ENCODE measurements at places on chromosomes 3 and 15.

- DNase-seq, result no peak
- no peak overlapping the region for H3K4me3 ChIP-seq
- no peak overlapping the region for H3K27ac ChIP-seq
- H3K27me3 ChIP-seq, result no peaks in the 10 kb centered on the region
Measured at GRCh38 chr3:55090746-55091145, 162.9 kb upstream of the LRTM1 start.

DNA sequence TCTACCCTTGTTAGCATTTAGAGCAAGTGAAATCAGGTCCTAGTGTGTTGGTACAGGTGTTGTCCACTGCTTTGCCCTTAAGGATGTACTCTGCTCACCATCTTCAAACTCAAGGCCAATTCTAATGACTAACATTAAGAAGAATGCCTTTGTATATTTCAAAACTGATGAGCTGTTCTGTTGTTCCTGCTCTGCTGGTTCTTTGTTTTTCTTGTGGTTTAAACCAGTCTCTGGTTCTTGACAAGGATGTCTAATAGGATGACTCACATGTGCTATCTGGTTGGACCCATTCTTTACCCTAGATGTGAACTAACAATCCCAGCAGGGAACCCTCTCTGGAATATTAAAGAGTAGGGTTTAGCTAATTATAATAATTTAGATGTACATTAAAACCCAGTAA is 17.3 kb downstream of the ABHD5 start:
- H3K27me3 ChIP-seq, result no peaks in the 10 kb centered on the region
- peaks cover 21% of the 10 kb centered on the region for H3K36me3 ChIP-seq
- H3K4me1 ChIP-seq, result peaks cover 10% of the 10 kb centered on the region
- no peak for DNase-seq

- no peak overlapping the region for H3K27ac ChIP-seq
- no peaks in the 10 kb centered on the region for H3K4me1 ChIP-seq
- DNase-seq, result no peak
- H3K4me3 ChIP-seq, result no peak overlapping the region
- no peaks in the 10 kb centered on the region for H3K36me3 ChIP-seq
Measured at GRCh38 chr3:79976466-79976865, 208.7 kb upstream of the ROBO1 start.

- H3K27ac ChIP-seq, result no peak overlapping the region
- no peak overlapping the region for H3K4me3 ChIP-seq
- DNase-seq, result no peak
- peaks cover 35% of the 10 kb centered on the region for H3K27me3 ChIP-seq
Measured at GRCh38 chr3:46360907-46361306, 7.0 kb downstream of the CCR2 start.

DNA sequence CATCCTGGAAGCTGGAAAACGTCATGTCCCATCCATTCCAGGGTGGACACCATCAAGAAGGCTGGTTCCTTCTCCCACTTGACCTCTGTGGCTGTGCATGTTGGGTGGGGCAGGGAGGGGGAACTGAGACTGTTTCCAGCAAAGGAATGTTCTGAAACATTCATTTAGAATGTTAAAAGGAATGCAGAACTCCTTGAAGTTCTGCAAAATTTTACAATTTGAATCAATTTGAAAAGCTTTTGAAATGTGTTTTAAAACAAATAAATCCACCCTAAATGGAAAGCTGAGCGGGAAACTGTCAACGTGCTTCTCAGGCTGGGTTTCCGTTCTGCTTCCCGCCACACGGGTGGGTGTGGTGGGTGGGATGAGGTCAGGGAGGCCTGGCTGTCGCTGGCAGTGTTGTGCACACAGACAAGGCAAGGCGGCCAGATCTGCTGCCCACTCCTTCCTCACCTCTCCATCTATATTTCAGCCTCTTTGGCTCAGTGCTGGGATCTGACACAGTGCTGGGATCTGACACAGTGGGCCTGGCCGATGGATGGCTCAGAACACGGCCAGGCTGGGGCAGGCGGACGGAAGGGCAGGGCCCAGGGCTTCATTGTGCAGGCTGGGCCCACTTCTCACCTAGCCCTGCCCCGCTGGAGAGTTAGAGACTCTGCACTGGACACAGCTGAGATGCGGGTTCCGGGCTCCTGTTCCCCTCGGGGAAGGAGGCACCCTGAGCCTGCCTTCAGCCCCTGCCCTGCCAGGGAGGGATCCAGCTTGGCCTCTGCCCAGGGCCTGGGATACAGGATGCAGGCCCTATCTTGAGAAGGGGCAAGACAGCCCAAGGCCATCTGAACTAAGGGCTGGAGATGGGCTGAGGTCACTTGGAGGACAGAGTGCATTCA is 110.4 kb downstream of the TMEM266 start:
- no peaks in the 10 kb centered on the region for H3K27me3 ChIP-seq
- H3K27ac ChIP-seq, result no peak overlapping the region
- H3K4me3 ChIP-seq, result no peak overlapping the region

- no peak for DNase-seq
- peaks cover 62% of the 10 kb centered on the region for H3K36me3 ChIP-seq
- peaks cover 5% of the 10 kb centered on the region for H3K4me1 ChIP-seq
- no peaks in the 10 kb centered on the region for H3K27me3 ChIP-seq
- H3K27ac ChIP-seq, result no peak overlapping the region
Measured at GRCh38 chr3:133812872-133813271, 7.3 kb downstream of the SRPRB start.

DNA sequence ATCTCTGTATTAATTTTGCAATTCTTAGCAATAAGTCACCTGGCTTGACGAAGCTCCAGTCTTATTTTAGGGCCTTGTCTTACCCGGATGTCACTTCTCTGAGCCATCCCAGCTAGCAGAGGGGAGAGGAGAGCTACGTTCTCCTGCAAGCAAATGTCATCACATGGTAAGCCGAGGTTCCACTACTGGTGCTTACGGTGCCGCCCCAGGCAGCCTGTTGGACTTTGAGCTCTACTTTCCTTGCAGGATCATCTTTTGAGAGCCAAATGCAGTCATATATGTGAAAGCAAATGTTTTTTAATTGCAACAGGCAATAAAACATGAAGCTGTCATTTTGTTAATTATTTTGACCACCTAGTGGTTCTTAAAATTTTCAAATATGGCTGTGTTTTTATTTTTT is 140.9 kb downstream of the FAM43A start:
- H3K4me1 ChIP-seq, result no peaks in the 10 kb centered on the region
- H3K27me3 ChIP-seq, result peaks cover 2% of the 10 kb centered on the region
- DNase-seq, result no peak

- H3K4me1 ChIP-seq, result no peaks in the 10 kb centered on the region
- no peaks in the 10 kb centered on the region for H3K27me3 ChIP-seq
- no peak overlapping the region for H3K4me3 ChIP-seq
- no peaks in the 10 kb centered on the region for H3K36me3 ChIP-seq
- no peak overlapping the region for H3K27ac ChIP-seq
- DNase-seq, result no peak
Measured at GRCh38 chr3:128278130-128278529, 124.8 kb downstream of the EEFSEC start.

DNA sequence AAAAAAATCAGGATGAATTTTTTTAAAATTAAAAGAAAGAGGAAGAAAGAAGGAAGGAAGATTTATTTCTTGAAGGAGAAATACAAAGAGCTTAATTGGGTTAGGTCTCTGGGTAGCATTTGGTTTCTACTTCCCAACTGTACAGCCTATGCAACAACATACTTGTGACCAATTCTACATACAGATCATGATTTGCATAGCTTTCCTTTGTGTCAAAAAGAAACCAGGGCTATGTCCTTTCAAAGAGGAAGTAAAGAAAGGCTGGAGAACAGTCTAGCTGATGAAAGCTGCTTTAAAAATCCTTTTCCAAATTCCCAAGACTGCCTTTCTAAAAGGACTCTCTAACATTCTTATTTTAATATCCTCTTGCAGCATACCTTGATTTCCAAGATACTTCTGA is 6.1 kb upstream of the HGD start:
- H3K4me3 ChIP-seq, result no peak overlapping the region
- no peaks in the 10 kb centered on the region for H3K27me3 ChIP-seq
- H3K27ac ChIP-seq, result no peak overlapping the region
- no peaks in the 10 kb centered on the region for H3K4me1 ChIP-seq
- H3K36me3 ChIP-seq, result peaks cover 10% of the 10 kb centered on the region

DNA sequence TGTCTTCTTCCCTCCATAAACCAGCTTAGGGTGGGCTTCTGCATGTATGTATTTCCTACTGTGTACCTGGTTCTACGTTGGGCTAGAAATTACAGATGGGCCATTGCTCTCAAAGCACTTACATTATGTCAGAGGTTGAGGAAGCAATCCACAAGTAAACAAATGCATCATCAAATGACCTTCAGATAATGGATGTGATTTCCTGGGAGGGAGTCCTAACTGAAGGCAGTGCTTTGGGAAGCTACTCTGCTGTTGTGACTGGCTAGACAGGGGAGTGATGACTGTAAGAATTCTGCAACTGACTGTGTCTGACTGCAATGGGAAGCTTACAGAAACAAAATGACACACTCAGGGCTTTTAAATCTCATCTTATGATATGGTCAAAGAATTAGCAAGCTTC is 71.0 kb upstream of the PRR23E start:
- DNase-seq, result no peak
- no peaks in the 10 kb centered on the region for H3K36me3 ChIP-seq
- H3K27ac ChIP-seq, result no peak overlapping the region
- H3K4me3 ChIP-seq, result no peak overlapping the region
- H3K27me3 ChIP-seq, result no peaks in the 10 kb centered on the region

DNA sequence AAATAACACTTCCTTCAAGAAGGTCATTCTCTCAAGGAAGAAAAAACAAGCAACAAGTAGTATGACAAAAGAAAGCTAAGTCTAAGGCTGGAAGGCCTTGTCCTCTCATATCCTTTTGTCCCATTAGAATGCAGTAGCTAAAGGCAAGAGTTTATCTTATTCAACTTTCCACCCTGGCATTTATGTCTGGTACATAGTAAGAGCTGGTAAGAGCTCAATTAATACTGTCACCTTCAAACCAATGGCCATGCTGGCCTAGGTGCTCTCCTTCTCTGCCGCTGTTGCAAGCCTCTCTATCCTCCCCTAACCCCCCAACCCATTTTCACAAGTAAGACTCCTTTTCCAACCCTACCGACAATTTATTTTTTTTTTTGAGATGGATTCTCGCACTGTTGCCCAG is 81.9 kb downstream of the LRRFIP2 start:
- no peak overlapping the region for H3K27ac ChIP-seq
- H3K4me1 ChIP-seq, result peaks cover 3% of the 10 kb centered on the region
- H3K4me3 ChIP-seq, result no peak overlapping the region
- H3K27me3 ChIP-seq, result no peaks in the 10 kb centered on the region

- no peak overlapping the region for H3K4me3 ChIP-seq
- H3K27ac ChIP-seq, result no peak overlapping the region
- no peaks in the 10 kb centered on the region for H3K4me1 ChIP-seq
- no peak for DNase-seq
- no peaks in the 10 kb centered on the region for H3K36me3 ChIP-seq
- H3K27me3 ChIP-seq, result peaks cover 38% of the 10 kb centered on the region
Measured at GRCh38 chr3:156413293-156413892, 141.5 kb downstream of the SSR3 start.

GRCh38 chr3:155917781-155918180 is 47.3 kb downstream of the GMPS start:
- DNase-seq, result no peak
- H3K27ac ChIP-seq, result no peak overlapping the region
- peaks cover 38% of the 10 kb centered on the region for H3K36me3 ChIP-seq
- H3K27me3 ChIP-seq, result no peaks in the 10 kb centered on the region
- peaks cover under 1% of the 10 kb centered on the region for H3K4me1 ChIP-seq

DNA sequence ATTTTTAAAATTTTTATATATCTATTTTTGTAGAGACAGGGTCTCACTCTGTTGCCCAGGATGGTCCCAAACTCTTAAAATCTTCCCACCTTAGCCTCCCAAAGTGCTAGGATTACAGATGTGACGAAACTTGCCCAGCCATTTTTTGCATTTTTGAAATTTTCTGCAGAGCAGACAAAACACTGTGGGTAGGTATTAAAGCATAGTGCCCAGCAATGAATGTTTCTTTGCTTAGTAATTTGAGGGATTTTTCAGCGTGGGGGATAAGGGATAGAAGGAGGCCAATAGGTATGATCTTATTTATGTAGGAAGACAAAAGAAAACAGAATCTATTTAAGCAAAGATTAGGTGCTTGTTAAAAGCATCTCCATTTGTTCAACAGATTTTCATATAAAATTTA is 446.8 kb upstream of the DPH6 start:
- no peaks in the 10 kb centered on the region for H3K4me1 ChIP-seq
- no peak for DNase-seq
- H3K27ac ChIP-seq, result no peak overlapping the region
- H3K4me3 ChIP-seq, result no peak overlapping the region
- H3K36me3 ChIP-seq, result no peaks in the 10 kb centered on the region
- H3K27me3 ChIP-seq, result no peaks in the 10 kb centered on the region

- H3K4me3 ChIP-seq, result no peak overlapping the region
- H3K36me3 ChIP-seq, result peaks cover 77% of the 10 kb centered on the region
- H3K27ac ChIP-seq, result no peak overlapping the region
- H3K27me3 ChIP-seq, result no peaks in the 10 kb centered on the region
- H3K4me1 ChIP-seq, result peaks cover 16% of the 10 kb centered on the region
Measured at GRCh38 chr15:67193223-67193990, 61.1 kb downstream of the AAGAB start.

- no peak for DNase-seq
- H3K4me1 ChIP-seq, result no peaks in the 10 kb centered on the region
- H3K27ac ChIP-seq, result no peak overlapping the region
Measured at GRCh38 chr15:91132079-91132478, 32.0 kb downstream of the SV2B start.

GRCh38 chr3:43539321-43539720 is 82.5 kb downstream of the ANO10 start:
- H3K27me3 ChIP-seq, result peaks cover 1% of the 10 kb centered on the region
- no peak for DNase-seq
- H3K4me3 ChIP-seq, result no peak overlapping the region
- no peaks in the 10 kb centered on the region for H3K4me1 ChIP-seq
- H3K36me3 ChIP-seq, result no peaks in the 10 kb centered on the region

DNA sequence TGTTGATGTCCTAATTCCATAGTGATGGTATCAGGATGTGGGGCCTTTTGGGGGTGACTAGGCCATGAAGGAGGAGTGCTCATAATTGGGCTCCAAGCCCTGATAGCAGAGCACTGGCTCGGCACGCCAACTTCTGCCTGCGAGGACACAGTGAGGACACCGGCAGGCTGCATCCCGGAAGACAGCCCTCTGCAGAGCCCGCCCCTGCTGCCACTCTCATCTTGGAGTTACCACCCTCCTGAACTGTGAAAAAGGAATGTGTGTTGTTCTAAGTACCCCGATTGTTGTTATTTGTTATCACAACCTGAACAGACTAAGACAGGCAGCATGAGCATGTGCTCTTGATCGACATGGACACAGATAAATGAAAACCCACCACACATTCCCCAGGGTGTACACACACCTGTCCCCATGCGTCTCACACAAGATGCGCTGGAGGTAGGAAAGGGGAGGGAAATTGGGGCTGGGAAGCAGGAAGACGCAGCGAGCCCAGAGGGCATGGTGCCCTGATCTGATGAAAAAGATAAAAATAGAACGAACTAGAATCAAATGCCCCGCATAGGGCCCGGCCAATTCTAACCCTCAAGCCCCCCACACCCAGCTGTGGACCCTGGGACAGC is 40.1 kb downstream of the RPN1 start:
- peaks cover 2% of the 10 kb centered on the region for H3K36me3 ChIP-seq
- no peak for DNase-seq
- H3K4me1 ChIP-seq, result no peaks in the 10 kb centered on the region

GRCh38 chr3:128624526-128625138 is 26.0 kb downstream of the RPN1 start:
- DNase-seq, result no peak
- H3K36me3 ChIP-seq, result peaks cover 76% of the 10 kb centered on the region
- H3K27me3 ChIP-seq, result no peaks in the 10 kb centered on the region
- peaks cover 14% of the 10 kb centered on the region for H3K4me1 ChIP-seq

GRCh38 chr3:143266927-143267326 is 147.4 kb downstream of the CHST2 start:
- no peaks in the 10 kb centered on the region for H3K27me3 ChIP-seq
- H3K36me3 ChIP-seq, result no peaks in the 10 kb centered on the region
- no peak overlapping the region for H3K27ac ChIP-seq
- no peak overlapping the region for H3K4me3 ChIP-seq
- no peaks in the 10 kb centered on the region for H3K4me1 ChIP-seq

Measured in activated CD4-positive, alpha-beta T cell treated with anti-CD3 and anti-CD28 coated beads, Interleukin-2, amount 10 ng/mL, durations not matched to agents 24 days and 14 days (primary cell).